ENCODE measurements at places on chromosomes 12 and 14.
A peak's percentile ranks its signal among the peaks of the same experiment; 100 is the strongest.

GRCh38 chr12:3350432-3350831 lies 140.6 kb upstream of the PRMT8 start:
- no peak for DNase-seq

DNA sequence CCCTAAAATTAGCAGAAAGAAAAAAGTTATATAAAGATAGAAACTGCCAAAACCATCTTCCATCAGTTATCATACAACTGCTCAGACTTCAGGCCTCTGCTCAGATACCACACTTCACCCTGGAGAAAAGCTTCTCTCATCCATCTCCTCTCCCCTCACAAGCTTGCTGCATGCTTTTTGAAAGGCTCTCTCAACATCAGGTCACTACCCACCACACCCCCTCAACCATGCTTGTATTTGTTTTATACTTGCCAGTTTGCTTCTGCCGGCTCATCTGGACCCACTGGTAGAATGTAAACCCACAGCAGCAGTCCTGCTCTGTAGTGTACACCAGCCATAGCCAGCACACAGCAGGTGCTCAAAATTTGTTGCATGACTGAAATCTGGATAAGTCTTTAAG lies 8.8 kb downstream of the PPP1CC start:
- no peak for DNase-seq

DNA sequence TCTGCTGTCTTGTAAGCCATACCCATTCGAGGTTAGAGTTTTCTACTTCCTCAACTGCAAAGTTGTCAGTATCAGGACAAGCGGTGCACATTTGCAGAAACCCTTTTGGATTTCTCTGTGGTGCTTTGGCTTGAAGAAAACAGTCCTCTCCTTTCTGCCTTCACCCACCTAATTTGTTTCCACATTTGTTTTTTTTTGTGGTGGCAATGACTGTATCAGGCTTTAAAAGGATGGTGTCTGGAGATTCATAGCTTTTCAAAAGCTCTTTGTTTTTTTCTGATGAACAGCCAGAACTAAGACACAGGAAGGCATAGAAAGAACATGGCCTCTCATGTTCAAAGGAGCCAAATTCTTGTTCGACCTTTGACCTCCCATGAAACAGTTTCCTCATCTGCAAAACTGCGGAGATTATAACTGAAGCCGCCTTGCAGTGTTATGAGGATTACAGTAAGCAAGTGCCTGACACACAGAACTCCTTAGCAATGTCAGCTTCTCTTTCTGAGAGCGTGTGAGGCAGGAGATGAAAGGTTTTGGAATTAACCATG lies 270.6 kb upstream of the TBX3 start:
- DNase-seq, result no peak

DNA sequence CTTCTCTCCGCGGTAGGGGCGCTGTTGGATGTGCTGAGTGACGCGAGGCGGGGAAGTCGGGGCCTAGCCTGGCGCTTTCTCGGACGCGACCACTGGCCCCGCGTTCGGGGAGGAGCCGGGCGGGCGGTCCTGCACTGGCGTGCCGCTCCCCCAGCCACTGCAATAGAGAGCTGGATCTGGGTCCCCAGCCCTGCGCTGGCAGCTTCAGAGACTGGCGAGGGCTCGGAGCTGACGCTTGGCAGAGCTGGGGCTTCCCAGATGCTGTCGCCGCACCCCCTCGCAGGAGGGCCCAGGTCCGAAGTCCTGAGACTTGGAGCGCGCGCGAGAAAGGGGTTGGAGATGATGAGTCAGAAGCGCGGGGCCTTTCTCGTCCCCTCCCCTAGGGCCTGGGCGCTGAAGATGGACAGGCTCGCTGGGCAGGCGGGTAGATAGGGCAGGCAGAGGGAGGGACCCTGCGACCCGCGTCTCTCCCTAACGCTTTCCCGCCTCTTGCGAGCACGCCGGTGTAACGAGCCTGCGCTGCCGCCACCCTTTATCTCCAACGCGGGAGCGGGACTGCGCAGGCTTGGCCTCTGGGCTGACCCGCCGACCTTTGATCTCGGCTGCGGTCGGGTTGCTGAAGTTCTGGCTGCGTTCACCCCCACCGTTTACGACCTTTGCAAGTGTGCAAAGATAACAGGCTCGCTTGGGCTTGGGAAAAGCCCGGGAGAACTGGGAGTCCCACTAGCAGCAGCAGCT lies 3.0 kb downstream of the TMEM253 start:
- peak; percentile 94 for DNase-seq

DNA sequence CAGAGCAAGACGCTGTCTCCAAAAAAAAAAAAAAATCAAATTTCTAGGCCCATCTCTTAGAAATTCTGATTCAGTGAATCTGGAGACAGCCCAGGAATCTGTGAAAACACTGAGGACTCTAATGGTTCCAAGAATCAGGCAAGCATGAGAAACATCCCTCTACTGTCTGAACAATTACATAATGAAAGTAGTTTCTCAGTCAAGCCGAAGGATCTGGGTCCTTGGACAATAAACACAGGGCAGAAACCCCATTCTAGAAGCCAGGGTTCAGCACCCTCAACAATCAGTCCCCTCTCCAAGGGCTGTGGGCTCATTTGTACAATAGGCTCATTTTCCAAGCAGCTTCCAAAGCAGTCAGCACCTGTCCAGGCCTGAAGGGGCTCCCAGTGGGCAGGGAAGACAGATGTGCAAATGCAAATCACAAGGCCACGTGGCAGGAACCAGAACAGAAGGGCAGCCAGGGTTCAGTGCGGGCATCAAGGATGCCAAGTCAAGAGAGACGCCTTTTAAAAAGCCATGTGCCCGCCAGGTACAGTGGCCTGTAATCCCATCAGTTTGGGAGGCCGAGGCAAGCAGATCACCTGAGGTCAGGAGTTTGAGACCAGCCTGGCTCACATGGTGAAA lies 96.1 kb downstream of the KSR2 start:
- DNase-seq, result no peak

GRCh38 chr14:99937475-99938244 lies 127.6 kb upstream of the EVL start:
- DNase-seq, result no peak

- DNase-seq, result peak; percentile 97
These were observed 123.9 kb downstream of the PAX9 start for GRCh38 chr14:36785511-36785910.

- no peak for DNase-seq
These were observed 436 bp downstream of the ASB2 start for GRCh38 chr14:93975791-93976476.

GRCh38 chr14:91164676-91165075 lies 50.8 kb downstream of the DGLUCY start:
- no peak for DNase-seq

DNA sequence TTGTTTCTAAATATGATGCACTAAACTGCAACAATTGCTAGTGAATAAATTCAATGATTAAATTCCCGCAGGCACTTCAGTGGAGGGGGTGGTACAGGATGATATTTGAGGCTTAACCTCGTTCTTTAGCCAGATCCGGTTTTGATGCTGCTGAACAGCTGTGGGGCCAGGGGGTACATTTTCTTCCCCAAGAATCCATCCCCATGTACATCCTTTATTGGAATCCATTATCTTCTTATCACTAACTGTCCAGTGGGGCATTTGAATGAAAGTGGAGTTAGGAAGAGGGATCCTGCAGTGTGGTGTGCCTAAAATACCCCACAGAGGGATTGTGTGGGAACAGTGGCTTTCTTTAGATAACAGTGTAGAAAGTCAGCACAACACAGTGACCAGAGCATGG lies 45.2 kb upstream of the OASL start:
- no peak for DNase-seq

DNA sequence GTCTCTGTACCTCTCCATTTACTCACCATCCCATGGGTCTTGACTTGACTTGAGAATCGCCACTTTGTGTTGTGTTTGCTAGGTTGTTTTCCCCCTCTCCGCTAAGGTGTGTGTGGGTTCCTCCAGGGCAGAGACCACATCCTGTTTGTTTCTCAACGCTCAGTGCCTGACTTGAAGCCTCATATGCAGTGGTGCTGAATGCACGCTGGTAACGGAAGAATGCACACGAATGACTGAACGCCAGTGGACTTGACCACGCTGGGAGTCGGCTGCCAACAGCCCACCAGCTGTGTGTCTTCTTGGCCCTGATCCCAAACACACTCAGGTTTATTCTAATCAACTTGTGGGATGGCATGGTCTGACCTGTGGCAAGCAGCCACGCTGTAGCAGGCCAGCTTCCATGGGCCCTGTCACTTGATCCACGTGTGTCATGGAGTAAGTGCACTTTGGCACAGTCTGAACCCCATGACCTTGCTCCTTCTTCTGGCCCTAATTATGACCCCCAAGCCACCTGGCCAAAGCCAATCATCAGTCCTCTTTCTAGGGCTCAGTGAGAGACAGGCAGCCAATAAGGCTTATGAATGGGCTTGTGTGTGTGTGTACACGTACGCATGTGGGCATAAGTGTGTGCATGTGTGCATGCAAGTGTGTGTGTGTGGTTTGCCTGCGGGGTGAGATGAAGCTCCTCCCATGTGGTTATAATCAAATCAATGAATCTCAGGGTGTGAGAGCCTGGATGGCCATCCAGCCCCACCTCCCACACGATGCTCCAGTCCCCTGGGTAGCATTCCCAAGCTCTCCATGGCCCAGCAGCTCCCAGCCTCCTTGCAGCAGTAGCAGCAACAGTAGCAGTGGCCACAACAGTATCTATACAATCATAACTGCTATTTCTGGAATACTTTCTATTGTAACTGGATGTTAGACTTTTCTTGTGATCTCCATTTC lies 6.4 kb upstream of the TC2N start:
- DNase-seq, result peak; percentile 3

DNA sequence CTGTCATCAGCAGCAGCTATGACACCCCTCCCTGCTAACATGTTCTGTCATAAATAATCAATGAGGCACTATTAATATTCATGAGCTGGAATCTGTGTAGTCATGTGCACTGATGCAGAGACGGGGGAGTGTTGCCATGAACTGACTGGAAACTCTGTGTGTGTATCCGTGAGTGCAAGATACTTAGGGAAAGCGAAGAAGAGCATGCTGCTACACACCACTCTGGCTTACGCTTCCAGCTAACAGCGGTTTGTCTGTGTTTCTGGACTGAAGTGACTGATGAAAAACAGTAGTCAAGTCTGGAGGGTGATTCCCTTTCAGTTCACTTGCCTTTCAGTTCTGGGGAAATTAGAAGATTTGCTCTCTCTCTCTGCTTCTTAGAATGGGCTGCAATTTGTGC lies 249.4 kb downstream of the PDZRN4 start:
- no peak for DNase-seq

GRCh38 chr14:24372701-24373416 lies 4.9 kb downstream of the NFATC4 start:
- peak; percentile 19 for DNase-seq

DNA sequence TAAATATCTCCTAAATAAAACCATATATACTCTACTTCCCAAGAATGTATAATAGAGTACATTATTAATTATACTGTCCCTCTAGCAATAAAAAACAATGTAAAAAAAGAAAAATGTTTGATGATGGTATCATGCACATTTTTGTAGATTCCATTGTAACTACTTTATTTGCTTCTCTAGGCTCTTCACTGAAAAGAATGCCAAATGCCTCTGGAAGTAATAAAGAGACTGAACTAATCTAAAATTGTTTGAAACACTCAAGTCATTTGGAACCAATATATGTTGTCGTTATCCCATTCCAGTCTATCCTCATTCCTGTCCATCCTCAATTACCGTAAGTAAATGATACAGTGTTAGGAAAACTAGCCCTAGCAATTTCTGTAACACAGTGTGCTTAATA lies 233.6 kb downstream of the C12orf50 start:
- no peak for DNase-seq

DNA sequence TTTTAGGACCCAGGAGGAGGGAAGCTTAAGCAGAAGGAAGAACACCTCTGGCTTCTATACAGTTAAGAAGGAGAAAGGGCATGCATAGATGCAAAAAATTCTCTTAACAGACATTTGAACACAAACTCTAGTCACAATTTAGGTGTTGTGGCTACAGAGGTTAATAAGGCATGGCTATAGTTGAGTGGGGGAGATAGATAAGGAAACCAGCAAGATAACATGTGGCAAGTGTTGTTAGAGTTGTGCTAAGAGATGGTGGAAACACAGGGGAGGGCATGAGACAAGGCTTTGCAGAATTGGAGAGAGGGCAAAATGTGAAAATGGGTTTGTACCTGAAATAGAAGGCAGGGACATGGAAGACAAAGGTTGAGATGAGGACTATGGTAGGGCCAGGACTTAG lies 88.9 kb downstream of the MSRB3 start:
- DNase-seq, result no peak

GRCh38 chr12:49068879-49069506 lies 786 bp downstream of the RHEBL1 start:
- no peak for DNase-seq

DNA sequence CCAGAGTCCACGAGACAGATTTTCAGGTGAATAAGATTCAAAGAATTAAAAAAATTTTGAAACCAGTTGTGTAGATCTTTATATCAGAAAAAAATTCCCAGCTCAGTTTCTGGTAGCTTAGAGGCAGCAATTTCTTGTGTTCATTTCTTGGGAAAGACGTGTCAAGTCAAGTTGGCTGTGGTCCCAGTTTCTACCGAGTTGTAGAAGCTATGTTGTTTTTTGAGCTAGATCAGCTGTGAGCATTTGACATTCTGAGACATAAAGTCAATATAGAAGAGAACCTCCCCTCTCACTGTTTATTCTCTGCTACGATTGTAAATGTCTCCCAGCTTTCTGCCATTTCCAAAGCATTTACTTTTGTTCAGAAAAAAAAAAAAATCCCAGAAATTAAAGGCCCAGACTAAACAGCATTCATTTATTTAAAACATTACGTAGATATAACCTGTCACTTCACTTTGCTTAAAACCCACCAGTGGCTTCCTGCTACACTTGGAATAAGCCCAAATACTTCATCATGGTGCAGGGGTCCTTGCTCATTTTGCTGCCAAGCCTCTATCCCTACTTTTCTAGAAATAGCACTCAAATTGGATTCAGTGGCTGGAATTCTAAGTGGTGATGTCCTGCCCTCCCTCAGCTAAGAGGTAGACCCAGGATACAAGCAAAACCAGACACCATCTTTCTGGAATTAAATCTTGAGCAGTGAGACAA lies 20.6 kb upstream of the PYGL start:
- peak; percentile 61 for DNase-seq

DNA sequence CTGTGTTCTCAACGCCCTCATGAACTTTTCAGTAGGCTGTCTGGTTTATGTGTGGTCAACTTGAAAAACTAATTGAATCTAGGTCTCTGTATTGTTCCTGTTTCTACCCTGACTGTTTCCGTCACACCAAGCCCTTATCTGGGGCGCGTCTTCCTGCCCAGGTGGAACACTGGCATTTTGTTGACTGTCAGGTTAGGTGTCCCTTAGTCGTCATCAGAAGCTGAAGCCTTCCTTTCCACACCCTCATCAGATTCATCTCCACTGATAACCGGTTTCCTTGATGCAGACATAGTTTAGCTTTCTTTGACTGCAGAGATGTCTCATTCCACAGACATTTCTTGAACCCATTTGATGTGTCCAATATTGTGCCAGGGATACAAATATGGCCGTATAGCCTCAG lies 96.5 kb downstream of the DUSP16 start:
- no peak for DNase-seq
